ENCODE measurements at places on chromosomes 4 and X.

GRCh38 chrX:129572422-129572821 lies 32.4 kb downstream of the OCRL start:
- DNase-seq: no peak

- DNase-seq: no peak
These were observed 1.3 kb downstream of the LDB2 start for GRCh38 chr4:16896881-16897750.

DNA sequence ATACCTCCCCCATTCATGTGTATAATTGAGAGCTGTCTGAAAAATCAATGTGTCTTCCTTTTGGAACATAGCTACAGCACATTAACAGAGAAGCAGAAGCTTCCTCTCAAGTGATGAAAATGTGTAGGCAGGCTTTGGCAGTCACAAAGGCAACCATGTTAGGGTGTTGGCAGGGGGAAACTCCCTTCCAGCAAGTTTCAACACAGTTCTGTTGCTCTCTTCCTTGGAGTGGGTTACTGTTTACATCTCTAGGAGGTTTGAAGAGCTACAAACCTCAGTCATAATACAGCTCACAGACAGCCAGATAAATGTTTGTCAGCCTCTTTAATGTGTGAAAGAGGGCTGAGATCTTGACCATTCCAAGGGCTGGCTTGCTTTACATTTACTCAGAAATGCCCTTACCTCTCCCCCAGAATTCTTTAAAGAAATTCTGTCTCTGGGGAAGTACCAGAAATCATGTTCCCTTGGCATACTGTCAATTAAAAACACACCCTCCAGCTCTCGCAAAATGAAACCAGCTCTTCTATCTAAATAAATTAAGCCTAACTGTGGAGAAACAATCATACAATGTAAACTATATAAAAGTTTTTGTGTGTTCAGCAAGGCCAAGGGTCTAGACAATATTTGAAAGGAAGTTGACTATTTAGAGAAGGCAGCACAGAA lies 18.9 kb downstream of the ZBTB33 start:
- no peak for DNase-seq

- no peak for DNase-seq
These were observed 13.5 kb upstream of the ASMTL start for GRCh38 chrX:1466232-1466661.

- no peak for DNase-seq
These were observed 109.9 kb upstream of the LIMCH1 start for GRCh38 chr4:41427931-41428600.

- DNase-seq: no peak
These were observed 194.7 kb downstream of the OPHN1 start for GRCh38 chrX:68238568-68238967.

DNA sequence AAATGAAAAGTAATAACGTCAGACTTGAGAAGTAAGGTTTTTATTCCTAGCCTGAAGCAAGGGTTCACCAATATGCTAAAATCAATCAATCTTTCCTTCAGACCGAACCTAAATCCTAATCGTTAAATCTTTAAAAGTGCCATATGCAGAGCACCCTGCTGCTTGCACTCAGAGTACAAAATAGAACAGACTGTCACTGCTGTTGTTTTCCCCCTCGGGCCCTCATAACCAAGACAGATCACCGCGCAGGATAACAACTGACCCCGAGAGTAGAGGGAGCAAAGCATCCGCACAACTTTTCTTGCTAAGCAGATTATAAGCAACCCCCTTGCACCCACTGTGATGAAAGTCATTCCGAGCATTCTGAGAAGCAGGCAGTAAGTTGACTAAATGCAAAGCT lies 550.9 kb upstream of the NDST4 start:
- DNase-seq: no peak
